ENCODE measurements at places on chromosomes 6 and 20. TPM values are rescaled to one million over a fixed set of nuclear protein-coding genes. Genes with fewer than 3 reads are reported as not detected.

Gene SEL1L2
- not detected for total RNA-seq

Gene C6orf52
- 1.7 TPM for total RNA-seq

Gene CCN5
- 29.9 TPM for total RNA-seq

Gene RNF8
- 21.0 TPM for total RNA-seq

Gene MCCD1
- total RNA-seq = not detected

Gene NELFE
- 75.8 TPM for total RNA-seq

Gene PBOV1
- total RNA-seq = not detected

Gene ARMH2
- total RNA-seq = not detected

Gene AAR2
- total RNA-seq = 46.0 TPM

Gene HLA-DRB5
- not detected for total RNA-seq

Gene OTOR
- total RNA-seq = not detected

Gene PAK5
- not detected for total RNA-seq

Gene C6orf163
- total RNA-seq = 0.19 TPM

Gene DACT2
- 0.40 TPM for total RNA-seq

Gene ARFGEF3
- 0.70 TPM for total RNA-seq
